ENCODE measurements at places on chromosomes 5 and 9. TPM values are rescaled to one million over a fixed set of nuclear protein-coding genes. Genes with fewer than 3 reads are reported as not detected.

GRCh38 chr9:91844190-91844589 lies 105.8 kb downstream of the ROR2 start:
- no peak for DNase-seq

DNA sequence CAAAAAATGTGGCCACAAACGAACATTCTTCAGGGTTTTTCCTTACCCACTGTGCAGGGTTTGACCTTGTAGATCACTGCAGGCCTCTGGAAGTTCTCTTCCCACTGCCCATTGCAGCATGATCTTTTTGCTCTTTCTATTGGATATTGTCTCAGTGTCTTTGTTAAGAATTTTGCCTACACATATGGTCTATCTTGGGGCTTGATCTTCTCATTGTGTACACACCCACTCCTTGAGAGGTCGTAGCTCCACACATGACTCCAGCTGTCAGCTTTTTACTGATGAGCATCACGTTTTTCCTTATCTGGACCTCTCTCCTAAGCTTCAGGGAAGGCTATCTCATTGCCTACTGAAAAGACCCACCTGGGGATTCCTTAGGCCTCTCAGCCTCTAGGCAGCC lies 3.0 kb upstream of the GLRX start:
- DNase-seq, result no peak

DDX31 gene
- 5.8 TPM for total RNA-seq

DNA sequence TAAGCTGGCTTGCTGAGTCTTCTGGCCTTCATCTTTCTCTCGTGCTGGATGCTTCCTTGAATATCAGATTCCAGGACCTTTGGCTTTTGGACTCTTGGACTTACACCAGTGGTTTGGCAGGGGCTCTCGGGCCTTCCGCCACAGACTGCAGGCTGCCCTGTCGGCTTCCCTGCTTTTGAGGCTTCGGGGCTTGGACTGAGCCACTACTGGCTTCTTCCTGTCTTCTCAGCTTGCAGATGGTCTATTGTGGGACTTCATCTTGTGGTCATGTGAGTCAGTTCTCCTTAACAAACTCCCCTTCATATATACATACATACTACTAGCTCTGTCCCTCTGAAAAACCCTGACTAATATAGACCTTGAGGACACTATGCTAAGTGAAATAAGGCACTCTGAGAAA lies 78.3 kb upstream of the SSBP2 start:
- no peak for DNase-seq

DNA sequence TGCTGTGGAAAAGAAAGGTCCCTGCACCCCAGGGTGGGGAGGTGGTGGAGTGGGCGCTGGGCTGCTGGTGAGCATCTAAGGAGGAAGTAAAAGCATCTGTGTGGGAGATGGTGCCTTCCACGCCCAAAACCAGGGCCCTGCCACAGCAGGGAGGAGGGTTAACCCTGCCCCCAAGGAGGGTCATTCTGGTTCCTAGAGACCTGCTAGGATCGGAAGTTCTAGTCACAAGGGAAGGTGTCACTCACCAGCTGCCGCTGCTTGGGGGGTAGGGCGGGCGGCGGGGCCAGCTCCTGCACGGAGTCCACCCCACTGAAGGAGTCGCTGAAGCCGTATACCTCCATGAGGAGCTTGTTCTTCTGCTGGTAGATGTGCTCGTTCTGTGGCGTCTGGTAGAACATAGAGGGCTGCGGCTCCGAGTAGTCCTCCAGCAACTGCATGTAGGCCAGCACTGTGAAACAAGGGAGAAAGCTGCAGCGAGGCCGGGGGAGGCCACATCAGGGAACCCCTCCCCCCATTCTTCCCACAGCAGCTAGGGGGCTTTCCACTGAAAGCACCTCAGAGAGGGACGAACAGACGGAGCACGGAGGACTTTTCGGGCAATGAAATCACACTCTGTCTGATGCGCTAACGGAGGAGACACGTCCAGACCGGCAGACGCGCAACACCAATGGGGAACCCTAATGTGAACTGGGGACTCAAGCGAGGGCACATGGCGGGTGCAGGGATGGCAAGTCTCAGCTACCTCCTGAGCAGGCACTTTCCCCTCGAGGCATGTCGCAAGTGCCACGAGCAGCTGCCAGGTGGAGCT lies 76.4 kb downstream of the PRRT1B start:
- peak; percentile 30 for DNase-seq

- DNase-seq, result no peak
Measured at GRCh38 chr9:104635456-104635855, 17.5 kb upstream of the OR13C9 start.

DNA sequence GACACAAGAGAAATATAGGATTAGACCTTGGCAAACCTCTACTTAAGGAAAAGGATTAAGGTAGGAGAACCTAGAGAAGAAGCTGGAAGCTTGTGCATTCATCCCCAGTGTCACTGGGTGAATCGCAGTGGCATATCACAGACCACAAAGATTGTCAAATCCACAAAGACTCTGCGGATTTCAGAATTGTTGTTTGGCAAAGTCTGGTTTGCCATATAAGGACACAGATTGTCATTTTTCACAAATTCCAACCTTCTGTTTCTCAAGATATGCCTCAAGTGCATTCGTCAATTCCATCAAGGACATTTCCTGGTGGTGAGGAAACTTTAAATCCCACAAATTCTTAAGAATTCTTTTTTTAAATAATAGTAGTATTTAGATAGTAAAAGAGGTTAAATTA lies 395.1 kb upstream of the PAPPA start:
- no peak for DNase-seq

DNA sequence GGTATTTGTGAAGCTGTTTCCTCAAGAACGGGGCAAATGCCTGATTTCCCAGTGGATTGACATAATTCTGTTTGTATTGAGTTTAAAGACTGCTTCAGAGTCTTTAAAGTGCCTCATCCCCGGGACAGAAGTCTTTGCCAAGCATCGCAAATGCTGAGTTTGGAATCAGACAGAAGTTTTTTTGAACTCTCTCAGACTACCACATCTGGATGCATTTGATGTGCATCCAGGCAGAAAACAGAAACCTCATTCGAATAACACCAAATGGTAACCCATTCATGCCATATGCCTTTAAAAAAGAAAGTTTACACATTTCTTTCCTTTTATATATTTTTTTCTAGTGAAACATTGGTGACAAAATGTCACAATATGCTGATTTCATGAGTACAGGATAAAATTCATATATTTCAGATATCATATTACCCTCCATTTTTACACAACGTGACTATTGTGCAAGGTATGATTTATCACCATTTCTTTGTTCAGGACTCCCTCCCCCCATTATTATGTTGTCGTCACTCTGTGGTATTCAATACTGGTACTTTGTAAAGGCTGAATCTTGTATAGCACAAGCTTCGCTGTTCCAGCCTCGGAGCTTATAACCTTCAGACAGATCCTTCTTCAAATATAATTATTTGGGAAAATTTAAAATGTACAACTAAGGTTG lies 91.1 kb downstream of the ZNF608 start:
- DNase-seq, result no peak

DNA sequence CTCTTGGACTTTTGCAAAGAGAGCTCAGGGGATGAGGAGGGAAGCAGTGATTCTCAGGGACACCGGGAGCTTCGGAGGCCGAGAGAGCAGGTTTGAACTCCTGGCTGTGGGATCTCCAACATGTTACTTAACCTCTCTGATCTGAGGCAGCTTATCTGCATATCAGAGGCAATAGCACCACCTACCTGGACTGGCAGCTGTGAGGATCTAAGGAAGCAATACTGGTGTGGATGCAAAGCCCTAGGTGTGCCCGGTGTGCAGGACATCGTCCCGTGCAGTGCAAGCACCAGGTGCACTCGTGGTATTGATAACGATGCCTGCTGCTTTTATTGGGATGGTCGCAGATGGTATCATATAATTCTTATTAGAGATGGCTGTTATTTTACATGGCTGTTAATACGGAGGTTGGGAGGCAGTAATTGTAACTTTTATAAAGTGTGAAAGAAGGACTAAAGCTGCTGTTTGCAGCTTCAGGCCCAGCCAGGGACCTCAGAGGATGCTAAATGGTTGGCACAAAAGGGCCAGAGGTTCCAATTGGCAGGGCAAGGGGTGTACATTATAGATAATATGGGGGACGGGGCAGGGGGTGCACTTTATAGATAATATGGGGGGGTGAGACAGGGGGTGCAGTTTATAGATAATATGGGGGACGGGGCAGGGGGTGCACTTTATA lies 14.9 kb downstream of the COL5A1 start:
- peak; percentile 4 for DNase-seq
